ENCODE measurements at places on chromosomes 1 and 21. TPM values are rescaled to one million over a fixed set of nuclear protein-coding genes. Genes with fewer than 3 reads are reported as not detected.

NOS1AP gene
- 0.67 TPM for total RNA-seq

TMEM234 gene
- 8.7 TPM for total RNA-seq

RAB25 gene
- not detected for total RNA-seq

LINGO4 gene
- total RNA-seq, result not detected

ALX3 gene
- not detected for total RNA-seq
